ENCODE measurements at places on chromosomes 16 and 17.
A peak's percentile ranks its signal among the peaks of the same experiment; 100 is the strongest.

GRCh38 chr17:44910231-44911106 lies 4.8 kb downstream of the GFAP start:
- no peak for DNase-seq

GRCh38 chr16:48194828-48195556 lies 39.2 kb upstream of the ABCC12 start:
- DNase-seq = no peak

DNA sequence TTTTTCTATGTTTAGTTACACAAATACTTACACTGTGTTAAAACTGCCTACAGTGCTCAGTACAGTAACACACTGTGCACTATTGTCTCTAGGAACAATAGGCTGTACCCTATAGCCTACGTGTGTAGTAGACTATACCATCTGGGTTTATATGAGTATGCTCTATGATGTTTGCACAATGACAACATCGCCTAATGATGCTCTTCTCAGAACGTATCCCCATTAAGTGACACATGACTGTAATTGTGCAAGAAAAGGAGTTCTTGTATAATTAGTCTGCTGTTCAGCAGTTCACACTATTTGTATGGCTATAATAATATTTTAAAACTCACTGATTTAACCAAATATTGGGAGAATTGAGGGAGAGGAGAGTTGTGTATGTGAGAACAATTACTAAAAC lies 173.7 kb downstream of the TRIM37 start:
- no peak for DNase-seq

DNA sequence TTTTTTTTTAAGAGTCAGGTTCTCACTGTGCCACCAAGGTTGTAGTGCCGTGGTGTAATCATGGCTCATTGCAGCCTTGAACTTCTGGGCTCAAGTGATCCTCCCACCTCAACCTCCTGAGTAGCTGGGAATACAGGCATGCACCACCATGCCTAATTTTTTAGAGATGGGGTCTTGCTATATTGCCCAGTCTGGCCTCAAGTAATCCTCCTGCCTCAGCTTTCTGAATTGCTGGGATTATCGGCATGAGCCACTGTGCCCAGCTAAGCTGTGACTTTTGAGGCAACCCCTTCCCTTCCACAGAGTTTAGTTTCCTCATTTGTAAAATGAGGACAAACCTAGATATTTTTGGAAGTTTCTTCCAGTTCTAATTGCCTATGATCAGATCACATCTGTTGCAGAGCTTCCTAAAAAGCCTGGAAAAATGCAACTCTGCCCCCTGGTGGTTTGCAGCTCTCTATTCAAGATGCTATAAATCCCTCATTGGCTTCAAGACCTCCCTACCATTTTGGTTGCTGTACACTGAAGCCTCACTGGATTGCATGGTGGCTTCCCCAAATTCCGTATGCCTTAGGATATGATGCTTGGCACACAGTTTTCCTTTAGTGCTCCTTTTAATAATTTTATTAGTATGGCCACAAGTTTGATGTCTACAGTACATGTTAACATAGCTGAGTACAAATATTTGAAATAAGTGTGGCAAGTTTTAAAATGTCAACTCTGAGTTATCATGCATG lies 19.3 kb downstream of the GDE1 start:
- DNase-seq = peak; percentile 10

DNA sequence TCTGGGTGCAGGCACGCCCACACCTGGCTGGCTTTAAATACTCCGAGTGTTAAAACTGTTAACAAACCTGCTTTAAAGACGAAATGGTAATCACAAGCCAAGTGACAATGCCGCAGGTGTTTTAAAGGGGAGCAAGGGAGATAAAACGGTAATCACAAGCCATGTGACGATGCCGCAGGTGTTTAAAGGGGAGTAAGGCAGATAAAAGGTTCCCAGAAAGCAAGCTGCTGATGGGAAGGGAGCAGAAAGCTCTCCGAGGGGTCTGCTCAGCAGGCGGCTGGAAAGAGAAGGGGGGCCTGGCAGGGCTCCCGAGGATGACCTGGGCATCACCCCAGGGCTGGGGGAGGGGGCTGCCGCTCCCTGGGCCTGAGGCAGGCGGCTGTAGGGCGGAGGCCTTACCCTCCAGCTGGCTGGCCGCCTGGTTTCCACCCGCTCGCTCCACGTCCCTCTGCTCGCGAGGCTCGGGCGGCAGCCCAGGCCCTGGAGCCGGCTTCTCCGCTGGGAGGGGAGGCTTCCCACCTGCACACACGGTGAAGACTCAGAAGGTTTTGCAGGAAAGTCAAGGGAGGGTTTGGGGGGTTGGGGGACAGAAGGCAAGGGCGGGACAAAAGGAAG lies 12.1 kb downstream of the NDUFAF8 start:
- DNase-seq = no peak

- no peak for DNase-seq
Measured at GRCh38 chr17:19876529-19877161, 8.9 kb upstream of the ULK2 start.

DNA sequence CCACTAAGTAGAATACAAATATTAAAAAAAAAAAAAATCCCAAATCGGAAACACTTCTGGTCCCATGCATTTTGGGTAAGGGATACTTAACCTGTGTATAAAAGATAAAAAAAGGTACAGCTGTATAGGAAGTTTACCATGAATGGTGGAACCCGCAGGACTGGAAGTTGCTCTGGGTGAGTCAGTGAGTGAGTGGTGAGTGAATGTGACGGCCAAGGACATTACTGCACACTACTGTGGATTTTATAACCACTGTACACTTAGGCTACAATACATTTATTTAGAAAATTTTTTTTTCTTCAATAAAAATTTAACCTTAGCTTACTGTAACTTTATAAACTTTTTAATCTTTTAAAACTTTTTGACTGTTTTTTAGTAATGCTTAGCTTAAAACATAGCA lies 71.3 kb upstream of the BCAR1 start:
- DNase-seq = no peak

DNA sequence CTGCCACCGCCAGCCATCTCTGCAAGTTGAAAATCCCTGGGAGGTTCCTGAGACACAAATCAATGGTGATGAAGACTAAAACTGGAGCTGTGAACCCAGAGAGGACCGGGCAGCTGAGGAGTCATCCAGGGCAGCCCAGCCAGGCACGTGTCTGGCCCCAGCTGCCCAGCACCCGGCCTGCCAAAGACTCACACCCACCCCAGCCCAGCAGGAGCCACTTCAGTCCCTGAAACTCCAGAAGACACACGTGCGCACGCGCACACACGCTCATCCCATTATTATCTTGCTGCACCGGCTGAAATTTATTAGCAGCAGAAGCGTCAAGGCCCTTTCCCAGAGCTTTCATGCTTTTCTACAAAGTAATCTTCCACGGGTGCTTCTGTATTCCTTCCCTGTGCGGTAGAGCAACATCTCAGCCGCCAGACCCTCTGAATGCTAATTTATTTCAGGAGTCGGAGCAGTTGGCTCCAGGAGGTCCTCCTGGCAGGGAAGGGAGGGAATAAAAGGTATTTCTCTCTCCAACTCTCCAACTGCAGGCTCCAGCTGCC lies 59.8 kb upstream of the RBFOX3 start:
- no peak for DNase-seq

DNA sequence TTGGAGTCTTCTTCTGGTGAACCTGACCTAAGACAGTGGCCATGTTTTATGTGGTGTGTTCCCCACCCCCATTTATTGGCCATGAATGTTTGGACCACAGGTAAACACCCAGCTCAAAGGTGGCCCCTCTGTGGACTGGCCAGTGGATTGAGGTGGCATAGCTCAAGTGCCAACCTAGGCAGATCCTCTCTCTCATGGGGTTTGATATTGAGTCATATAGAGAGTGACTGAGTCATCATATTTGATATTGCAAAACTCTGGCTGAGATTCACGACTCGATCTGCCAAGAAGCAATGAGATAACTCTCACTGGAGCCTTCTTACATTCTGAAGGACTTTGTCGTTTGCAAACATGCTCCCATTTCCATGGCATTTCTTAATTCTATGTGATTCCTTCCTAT lies 10.5 kb upstream of the TEKT3 start:
- DNase-seq = no peak

GRCh38 chr16:27324851-27325301 lies 11.1 kb downstream of the IL4R start:
- no peak for DNase-seq

DNA sequence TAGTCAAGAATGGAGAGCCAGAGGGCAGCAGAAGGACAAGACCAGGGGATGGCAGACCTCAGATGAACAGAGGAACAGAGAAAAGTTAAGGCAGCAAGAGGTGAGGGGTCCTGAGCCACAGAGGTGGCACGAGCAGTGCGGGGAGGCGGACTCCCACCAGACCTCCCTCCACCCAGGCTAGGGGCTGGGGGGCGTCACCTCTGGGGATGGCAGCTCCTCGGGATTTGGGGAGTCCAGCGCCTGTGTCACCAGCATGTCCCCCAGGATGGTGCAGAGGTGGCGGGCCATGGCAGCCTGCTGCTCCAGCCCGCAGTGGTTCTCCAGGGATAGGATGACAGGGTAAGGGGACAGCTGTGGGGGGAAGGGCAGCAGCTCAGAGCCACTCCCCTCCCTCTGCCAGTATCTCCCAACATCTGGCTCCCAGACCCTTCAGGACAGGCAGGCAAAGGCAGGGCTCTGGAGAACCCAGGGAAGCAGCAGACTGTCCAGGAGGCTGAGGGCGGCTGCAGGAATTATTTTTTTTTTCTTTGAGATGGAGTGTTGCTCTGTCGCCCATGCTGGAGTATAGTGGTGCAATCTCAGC lies 15.8 kb downstream of the PLCD3 start:
- no peak for DNase-seq

DNA sequence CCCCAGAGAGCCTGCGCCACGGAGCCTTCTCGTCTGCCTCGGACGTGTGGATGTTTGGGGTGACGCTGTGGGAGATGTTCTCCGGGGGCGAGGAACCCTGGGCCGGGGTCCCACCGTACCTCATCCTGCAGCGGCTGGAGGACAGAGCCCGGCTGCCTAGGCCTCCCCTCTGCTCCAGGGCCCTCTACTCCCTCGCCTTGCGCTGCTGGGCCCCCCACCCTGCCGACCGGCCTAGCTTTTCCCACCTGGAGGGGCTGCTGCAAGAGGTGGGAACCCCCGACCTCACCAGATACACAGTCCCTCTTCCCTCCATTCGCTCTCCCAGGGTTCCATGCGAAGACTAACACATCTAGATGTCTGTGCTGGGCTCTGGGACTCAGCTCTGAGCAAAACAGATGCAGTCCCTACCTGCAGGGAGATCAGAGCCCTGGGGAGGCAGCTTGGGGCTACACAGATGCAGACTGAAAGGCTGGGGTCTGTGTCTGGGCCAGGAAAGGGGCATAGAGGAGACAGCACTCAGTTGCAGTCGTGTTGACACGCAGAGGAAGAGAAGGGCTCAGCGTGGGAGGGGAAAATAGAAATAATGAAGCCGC lies 3.7 kb downstream of the TNK1 start:
- DNase-seq = no peak

DNA sequence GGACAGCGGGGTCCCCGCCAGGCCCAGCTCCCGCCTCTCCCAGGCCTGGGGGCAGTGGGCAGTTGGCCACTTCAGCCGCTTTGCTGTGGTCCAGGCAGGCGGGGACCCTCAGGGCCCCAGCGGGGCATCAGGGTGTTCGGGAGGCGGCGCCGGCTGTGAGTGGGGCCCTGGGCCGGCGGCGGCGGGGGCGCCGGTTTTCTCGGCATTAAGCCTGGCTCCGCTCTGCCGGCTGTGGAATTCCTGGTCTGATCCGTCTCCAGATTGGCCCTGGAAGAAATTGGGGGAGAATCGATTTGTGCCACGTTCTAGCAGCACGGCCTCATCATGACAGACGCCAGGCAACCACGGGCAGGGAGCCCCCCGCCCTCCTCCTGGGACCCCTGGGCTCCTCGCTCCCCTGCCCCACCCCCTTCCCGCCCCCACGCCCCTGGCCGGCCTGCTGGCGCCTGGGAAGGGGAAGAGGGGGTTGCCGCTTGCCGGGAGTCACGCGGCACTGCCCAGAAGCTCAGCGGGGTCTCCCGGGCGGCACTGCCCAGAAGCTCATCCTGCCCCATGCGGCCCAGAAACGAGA lies 28.6 kb upstream of the SSTR5 start:
- DNase-seq = no peak

- no peak for DNase-seq
Measured at GRCh38 chr16:56351481-56351880, 73.9 kb downstream of the AMFR start.

GRCh38 chr17:36825113-36825512 lies 112.2 kb upstream of the LHX1 start:
- no peak for DNase-seq

GRCh38 chr17:51948128-51948527 lies 210.4 kb downstream of the CA10 start:
- no peak for DNase-seq

DNA sequence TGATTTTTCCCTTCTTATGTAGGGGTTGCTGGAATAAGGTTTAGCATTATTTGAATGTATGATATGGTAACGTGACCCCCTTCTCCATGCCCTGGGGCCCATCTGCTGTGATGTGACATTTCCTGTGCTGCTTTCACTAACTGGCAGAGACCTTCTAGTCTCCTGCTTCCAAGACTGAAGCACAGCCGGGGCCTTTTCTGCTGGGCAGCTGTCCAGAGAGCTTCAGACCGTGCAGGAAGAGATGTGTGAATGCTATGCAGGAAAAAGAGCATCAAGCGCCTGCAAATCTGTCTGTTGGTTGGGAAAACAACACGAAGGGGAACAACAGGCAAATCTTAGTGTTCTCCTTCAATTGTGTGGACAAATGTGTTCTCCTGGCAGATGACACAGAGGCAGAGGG lies 128.5 kb downstream of the SPACA3 start:
- no peak for DNase-seq

DNA sequence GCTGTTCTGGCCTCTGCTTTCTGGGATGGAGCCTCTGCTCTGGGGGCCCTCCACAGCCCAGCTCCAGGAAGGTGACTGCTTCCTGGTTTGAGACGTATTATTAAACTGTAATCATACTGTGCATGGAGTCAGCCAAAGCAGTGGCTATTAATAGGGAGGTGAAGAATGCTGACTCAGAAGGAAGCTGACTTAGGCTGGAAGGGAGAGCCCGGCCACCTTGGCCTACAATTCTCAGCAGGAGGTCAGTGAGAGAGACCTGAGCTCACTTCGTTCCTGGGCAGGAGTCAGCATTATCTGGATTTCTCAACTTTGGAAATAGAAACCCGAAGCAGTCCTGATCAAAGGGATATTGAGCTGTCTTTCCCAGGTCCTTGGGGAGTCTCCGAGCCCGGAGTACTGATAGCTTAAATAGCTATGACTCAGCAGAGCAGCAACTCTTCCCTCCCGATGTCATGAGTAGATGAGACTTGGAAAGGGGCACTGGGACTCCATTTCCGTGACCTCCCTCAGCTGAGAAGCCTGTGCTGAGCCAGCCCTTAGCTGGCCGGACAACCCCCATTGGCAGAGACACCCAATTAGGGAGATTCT lies 91.8 kb downstream of the YPEL2 start:
- DNase-seq = no peak

DNA sequence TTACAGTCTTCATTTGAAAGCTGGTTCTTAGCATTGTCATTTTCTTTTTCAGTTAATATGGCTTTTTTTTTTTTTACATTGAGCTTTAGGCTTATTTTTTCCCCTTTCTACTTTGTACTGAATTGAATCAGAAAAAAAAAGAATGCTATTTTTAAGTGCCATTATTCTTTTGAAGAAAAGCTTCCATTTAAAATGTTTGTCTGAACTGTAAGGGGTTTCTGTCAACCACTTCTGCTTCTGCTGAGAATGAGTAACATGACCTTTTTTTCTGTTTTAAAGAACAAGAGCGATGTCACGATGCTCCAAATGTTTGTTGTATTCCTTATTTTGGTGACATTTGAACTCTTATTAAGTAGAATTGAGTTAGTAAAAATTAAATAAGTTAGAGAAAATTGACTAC lies 50.0 kb downstream of the MRTFB start:
- no peak for DNase-seq

- no peak for DNase-seq
Measured at GRCh38 chr17:61384354-61384691, 15.3 kb upstream of the TBX2 start.

All from T-helper 2 cell (primary cell).